ENCODE measurements at places on chromosomes 16 and 17. TPM values are rescaled to one million over a fixed set of nuclear protein-coding genes. Genes with fewer than 3 reads are reported as not detected.

PLA2G10 gene
- not detected for total RNA-seq

KRTAP17-1 gene
- not detected for total RNA-seq

TRIM72 gene
- 0.05 TPM for total RNA-seq

TNK1 gene
- 10.0 TPM for total RNA-seq

NPEPPS gene
- 84.6 TPM for total RNA-seq

Measured in CD8-positive, alpha-beta T cell (primary cell).